ENCODE measurements at places on chromosomes 5 and 9.

GRCh38 chr9:76756268-76756640 is 8.0 kb upstream of the PCA3 start:
- DNase-seq = no peak

DNA sequence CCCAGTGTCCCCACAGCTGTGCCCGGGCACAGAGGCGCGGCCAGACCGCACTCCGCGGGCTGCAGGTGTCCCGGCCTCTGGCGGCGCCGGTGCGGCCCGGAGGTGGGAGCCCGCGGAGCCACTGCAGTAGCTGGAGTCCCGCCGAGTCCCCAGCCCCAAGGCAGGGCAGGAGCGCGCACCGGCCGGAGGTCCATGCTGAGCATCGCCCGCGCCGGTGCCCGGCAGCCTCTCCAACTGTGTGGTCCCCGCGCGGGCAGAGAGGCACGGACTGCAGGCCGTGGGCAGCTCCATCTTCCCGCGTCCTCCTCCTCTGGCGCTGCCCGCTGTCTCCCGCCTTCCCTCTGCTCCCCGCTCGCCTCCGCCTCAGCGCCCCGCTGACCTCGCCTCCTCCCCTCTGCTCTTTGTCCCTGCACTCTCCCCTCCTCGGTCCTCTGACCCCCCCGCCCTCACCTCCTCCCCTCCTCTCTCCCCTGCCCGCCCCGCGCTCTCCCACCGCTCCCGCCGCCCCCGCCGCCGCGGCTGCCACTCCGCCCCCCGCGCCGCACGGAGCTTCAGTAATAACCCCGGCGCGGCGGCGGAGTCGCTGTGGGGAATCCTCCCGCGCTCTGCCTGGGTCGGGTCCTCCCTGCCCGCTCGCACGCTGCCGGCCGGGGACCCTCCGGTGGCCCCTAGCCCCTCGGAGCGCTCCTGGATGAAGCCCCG is at the start of gene ADAMTS16:
Gene ADAMTS16, plus strand, starts transcription at position 554 of the 702 bp plus-strand sequence. Its CDS starts 138 bp downstream, at position 692.
- no peak for DNase-seq

GRCh38 chr9:112487799-112488340 is 1.2 kb downstream of the KIAA1958 start:
- DNase-seq = no peak

DNA sequence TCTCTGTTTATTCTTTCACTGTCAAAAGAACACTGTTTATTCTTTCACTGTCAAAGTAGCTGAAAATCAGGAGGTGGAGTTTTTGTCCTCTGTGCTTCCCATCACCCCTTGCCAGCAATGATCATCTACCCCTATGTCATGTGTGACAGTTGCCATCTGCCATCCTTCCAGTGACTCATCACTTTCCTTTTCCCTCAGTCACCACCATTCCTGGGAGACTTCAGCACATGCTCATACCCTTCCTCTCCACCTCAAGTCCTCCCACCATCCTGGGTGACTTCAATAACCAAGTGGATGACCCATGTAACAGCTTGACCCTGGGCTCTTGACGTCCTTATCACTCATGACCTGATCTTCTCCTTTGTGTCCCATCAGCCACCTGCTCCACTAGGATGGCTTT is 43.3 kb upstream of the RASEF start:
- DNase-seq = no peak

- no peak for DNase-seq
These were observed 7.6 kb upstream of the GRPEL2 start for GRCh38 chr5:149337736-149338135.

Measured in D721Med (cell line).